SIG-M5 (cell line): ENCODE measurements at places on chromosomes 1 and 21.

DNA sequence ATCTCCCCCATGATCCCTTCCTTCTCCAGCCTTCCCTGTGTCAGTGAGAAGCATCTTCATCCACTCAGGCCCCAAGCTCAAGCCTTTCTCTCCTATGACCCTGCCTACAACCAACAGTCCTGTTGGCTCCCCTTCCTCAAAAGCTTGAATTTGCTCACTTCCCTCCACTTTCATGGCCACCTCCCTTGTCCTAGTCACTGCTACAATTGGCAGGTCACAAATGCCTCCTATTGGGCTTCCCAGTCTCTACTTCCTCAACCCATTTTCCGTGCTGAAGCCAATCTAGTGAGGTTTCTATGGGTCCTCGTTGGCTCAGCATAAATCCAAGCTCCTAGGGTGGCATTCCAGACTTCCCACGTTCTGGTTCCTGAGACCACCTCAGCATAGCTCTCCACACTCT, 40.2 kb upstream of the SLC6A9 start:
- DNase-seq, result no peak

GRCh38 chr21:33289199-33289819, 23.1 kb downstream of the IL10RB start:
- no peak for DNase-seq

DNA sequence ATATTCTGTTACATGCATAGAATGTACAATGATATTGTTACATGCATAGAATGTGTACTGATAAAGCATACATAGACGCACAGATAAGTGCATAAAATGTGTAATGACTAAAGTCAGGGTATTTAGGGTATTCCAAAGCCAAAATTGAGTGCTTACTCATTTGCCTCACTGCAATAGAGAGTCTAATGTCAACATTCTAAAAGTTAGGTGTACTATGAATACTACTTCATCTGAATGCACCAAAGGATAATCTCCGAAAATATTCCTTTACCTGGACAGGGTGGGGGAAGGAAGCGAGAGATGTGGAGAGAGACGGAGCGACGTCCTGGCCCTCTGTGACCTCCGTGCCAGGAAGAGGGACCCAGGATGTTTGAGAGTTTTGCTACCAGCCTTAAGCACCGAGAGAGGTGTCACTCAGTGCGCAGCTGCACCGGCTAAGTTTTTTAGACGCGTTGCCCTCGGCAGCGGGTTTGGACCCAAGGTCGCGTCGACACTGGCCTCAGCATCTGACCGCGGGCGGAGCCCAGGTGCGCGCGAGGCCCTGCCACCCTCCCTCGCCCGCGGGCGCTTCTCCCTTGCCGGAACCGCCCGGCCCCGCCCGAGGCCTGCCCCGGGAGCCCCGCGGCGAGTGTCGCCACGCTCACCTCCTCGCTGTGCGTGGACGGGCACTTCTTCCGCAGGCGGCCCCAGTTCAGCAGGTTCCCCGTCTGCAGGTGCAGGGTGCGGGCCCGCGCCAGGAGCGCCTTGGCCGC, 660 bp downstream of the GCLM start:
- no peak for DNase-seq

- DNase-seq, result no peak
These were observed 6.8 kb downstream of the JMJD4 start for GRCh38 chr1:227728059-227728891.

DNA sequence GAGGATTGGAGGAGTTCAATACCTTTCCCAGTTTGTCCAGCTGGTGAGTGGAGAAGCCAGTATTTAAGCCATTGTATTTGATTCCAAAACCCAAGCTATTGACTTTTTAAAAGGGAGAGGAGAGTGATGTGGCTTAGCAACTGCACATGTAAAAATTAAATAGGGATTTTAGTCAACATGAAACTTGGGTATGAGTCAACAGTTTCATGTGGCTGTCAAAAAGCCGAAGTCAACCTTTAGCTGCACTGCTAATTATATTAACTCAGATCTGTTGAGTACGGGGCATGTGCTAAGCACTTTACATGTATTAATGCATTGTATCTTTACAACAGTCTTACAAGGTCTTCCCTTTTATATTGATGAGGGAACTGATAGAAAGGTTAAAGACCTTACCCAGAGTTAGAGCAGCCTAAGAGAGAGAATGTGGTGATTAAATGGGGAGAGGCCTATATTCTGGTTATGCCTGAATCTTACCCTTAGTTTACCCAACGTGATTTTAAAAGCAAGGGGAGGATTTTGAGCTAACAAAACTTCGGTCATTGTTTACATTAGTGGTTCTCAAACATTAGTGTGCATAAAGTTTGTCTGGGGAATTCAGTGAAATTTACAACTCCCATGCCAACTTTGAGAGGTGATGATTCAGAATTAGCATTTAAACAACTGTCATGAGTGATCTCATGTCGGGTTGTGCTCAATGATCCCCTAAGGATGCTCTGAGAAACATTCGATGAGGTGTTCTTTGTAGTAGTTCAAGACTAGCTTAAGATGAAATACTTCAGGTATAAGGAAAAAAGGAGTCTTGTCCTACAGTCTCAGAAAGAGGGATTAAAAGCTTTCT, 6.9 kb upstream of the SLC35F3 start:
- no peak for DNase-seq

- no peak for DNase-seq
These were observed 3.8 kb downstream of the LEMD1 start for GRCh38 chr1:205417870-205418635.

- DNase-seq, result no peak
These were observed 31.9 kb upstream of the RXRG start for GRCh38 chr1:165476776-165477175.

- no peak for DNase-seq
These were observed 7.5 kb upstream of the PRRC2C start for GRCh38 chr1:171477804-171478203.

- DNase-seq, result no peak
These were observed 432.8 kb downstream of the MATN1 start for GRCh38 chr1:30290581-30290980.

DNA sequence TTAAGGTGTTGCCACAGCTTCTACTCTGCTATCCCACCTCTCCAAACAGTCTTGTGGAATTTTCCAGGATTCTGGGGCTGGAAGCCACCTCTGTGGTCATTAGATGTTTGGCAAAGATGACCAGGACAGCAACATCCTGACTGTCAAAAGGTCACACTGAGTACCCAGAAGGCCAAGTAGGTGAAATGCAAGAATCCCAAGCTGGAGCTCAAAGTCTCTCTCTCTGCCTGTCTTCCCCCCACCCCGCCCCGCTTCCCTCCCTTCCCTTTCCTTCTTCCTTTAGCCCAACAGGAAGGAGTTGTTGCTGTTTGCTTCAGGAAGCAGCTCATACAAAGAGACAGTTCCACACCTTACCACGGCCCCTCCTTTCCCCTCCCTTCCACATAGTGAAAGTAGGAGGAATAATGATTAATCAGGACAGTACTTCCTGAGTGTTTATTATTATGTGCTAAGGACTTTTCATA, 75.6 kb upstream of the SLC2A1 start:
- no peak for DNase-seq

- no peak for DNase-seq
These were observed 35.7 kb upstream of the THEM4 start for GRCh38 chr1:151944857-151945575.

DNA sequence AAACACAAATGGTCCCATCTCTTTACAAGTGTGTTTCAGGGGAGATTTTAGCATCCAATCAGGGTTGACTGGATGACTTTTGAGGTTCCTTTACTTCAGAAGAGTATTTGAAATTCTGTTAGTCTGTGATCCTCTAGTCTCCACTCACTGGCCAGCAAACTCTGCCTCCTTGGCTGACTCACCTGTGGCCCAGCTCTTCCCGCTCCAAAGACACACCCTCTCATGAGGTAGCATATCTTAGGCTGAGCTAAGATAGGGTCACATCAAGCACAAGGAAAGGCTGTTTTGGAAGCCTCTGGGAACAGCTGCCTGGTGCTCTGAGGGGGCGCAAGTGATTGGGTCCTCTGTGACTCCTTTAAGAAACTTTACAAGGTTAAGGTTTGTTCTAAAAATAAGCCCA, 102.3 kb upstream of the FGGY start:
- no peak for DNase-seq

GRCh38 chr1:221888801-221889200, 146.9 kb upstream of the DUSP10 start:
- DNase-seq, result no peak

- no peak for DNase-seq
These were observed 9.5 kb downstream of the UCK2 start for GRCh38 chr1:165836664-165837482.

DNA sequence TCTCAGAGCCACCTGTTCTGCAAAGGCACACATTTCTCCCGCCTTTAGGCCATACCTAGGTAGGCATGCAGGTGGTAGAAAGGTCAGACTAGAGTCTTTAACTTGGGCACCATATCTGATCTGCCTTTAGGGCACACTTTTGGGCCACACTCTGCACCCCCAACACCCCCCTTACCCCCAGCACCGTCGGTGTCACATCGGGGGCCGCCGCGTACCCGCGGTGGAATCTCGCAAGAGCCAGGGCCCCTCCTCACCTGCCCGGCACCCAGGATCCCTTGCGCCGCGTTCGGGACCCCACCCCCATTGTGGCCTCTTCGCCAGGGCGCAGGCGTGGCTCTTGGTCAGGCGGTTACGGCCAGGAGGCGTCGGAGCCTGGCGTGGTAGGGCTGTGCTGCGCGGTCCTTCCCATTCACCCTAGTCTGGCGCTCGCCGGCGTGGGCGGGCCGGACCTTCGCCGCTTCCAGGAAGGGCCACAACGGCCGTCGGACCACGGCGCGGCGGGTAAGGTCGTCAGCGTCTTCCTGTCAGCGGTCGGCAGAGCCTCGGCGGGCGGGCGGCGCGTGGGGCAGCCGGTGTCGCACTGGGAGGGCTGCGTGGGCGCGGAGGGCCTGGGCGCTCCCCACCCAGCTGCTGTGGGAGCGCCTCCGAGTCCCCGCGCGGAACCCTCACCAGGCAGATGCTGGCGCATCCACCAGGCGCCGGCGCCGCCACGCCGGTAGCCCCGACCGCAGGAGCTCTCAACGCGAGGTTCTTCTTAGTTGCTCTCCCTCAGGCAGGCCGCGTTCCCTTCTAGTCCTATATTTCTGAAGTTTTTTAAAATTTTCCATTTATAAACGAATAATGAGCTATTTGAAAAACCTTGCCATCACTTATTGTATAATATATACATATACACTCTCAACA, at the start of gene DNAH14:
Gene DNAH14, plus strand, starts transcription at position 341 of the 903 bp plus-strand sequence. CDS start 23,028 bp downstream, outside the sequence.
- DNase-seq, result no peak

GRCh38 chr1:179939941-179940340, 14.7 kb upstream of the CEP350 start:
- DNase-seq, result no peak

GRCh38 chr1:98749152-98749756, 87.7 kb downstream of the SNX7 start:
- DNase-seq, result no peak

DNA sequence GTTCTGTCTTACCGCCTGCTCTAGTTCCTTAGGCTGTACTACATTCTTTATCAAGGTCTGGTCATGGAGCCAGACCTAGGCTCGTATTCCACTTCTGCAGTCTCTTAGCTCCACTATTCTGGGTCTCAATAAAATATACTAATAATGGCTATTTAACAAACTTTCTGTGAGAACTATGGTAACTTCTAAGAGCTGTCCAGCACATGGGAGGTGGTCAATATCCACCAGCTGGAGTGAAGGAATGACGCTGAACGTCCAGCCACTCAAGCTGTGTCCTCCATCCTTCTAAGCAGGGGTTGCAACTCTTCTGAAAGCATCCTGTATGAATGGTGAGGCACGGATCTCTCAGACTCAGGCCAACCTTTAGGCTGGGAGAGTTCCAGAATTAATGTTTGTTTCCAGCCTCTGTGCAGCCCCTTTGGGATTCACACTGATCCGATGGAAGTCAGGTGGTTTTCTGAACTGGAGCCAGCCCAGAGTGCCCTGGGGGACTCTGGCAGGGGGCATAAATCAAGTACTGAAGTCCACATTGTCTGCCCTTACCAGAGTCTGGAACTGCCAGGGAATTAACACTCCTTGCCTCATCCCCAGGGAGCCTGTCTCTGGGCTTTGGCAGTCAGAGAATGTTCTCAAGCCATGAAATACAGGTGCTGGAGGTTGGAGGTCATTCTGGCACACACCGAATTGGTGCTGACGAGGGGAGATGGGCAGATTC, 57.4 kb downstream of the BRINP2 start:
- no peak for DNase-seq

GRCh38 chr1:116661633-116662032, 5.9 kb downstream of the IGSF3 start:
- no peak for DNase-seq

DNA sequence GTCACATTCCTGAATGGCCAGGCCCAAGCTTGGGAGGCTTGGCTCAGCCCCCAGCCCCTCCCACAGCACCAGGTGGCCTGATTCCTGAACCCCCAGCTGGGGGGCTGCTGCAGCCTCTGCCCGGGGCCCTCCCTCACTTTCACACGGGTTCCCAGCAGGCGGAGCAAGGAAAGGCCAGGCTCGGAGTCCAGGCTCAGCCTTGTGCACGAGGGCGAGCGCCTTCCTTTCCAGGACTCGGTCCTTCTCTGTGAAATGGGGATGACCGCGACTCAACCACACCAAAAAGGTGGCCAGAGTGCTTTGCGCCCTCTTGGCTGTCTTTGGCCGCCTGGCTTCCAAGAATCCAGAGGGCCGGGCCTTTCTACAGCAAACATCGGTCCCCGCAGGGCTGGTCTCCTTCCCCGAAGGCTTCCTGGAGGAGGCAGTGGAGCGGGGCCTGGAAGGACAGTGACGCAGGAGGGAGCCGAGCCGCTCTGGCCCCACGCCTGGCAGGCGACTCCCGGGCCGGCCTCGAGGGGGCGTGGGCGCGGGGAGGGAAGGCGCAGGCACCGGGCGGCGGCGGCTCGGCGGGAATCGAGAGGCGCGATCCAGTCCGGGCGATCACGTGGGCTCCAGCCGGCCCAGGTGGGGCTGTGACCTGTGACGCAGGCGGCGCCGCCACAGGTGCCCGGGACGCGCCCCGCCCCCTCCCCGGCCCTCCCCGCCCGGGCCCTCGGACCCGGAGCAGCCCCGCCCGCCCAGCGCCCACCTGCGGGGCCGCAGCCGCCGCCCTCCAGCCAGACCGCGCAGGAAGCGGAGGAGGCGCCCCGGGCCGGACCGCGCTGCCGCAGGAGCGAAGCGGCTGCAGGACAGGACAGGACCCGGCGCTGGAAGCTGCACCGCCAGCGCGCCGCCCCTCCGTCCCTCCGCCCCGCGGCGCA, at the start of gene ARHGEF16:
Gene ARHGEF16, plus strand, starts transcription at position 775 of the 920 bp plus-strand sequence. CDS start 8,420 bp downstream, outside the sequence.
- DNase-seq, result no peak

- no peak for DNase-seq
These were observed 18.4 kb upstream of the COP1 start for GRCh38 chr1:176225479-176225875.

DNA sequence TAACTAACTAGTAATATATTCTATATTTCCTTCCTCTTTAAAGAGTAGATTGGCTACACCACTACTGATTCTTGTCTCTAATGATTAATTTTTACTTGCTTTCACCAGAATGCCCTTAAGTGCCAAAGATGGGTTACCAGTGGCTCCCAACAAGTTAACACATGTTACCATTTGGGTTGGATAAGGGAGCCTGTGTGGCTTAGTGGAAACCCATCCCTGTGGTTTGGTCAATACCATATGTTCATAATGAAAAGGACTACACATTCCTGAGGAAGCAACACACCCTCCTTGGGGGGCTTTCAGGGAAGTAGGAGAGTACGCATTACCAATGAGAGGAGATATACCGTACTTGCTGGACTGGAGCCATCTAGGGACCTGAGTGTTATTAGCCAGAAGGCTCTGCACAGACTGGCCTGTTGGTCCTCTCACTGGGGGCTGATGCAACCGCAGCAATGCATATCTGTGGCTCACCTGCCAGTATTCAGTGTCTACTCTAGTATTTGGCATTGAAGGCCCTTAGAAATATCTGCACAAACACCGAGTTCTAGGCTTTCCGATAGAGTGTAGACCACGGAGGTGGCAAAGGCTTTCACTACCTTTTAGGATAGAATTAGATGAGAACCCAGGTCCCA, 29.3 kb upstream of the PLXNA2 start:
- DNase-seq, result no peak
